ENCODE measurements at places on chromosomes 1 and 21. TPM values are rescaled to one million over a fixed set of nuclear protein-coding genes. Genes with fewer than 3 reads are reported as not detected.

OR14A16 gene
- not detected for total RNA-seq

ACADM gene
- 41.3 TPM for total RNA-seq

NPR1 gene
- not detected for total RNA-seq

TFF3 gene
- total RNA-seq = not detected

RPTN gene
- total RNA-seq = not detected

C8A gene
- total RNA-seq = not detected

OVAAL gene
- total RNA-seq = not detected

SLC9C2 gene
- not detected for total RNA-seq

UMODL1 gene
- total RNA-seq = 0.11 TPM

SPRR2G gene
- not detected for total RNA-seq

TBX19 gene
- total RNA-seq = 1.8 TPM

KANK4 gene
- total RNA-seq = not detected
